ENCODE measurements at places on chromosomes 4 and X.
A peak's percentile ranks its signal among the peaks of the same experiment; 100 is the strongest.

DNA sequence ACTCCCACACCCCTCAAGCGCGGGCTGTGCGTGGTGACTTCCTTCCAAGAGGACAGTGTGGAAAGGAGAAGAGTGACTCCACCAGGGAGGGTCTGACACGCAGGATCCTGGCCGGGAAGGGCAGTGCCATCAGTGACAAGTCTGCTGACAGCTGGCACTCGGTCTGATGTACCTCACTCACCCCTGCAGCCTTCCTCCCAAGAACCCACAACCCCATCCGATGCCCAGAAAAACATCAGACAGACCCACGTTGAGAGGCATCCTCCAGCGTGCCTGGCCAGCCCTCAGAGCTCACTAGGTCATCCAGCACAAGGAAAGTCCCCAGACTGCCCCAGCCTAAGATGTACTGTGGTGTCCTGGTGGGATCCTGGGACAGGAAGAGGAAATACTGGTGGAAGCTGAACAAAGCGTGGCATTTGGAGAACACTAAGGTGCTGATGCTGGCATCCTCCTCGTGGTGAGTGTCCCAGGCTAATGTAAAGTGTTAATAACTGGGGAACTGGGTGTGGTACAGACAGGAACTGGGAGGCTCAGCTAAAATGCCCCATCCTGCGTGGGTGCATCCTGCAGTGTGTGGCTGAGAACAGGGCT, 200.0 kb upstream of the PSAPL1 start:
- ATAC-seq, result no peak
- H3K4me3 ChIP-seq, result no peak overlapping the region
- peaks cover 17% of the 10 kb centered on the region for H3K27me3 ChIP-seq
- no peaks in the 10 kb centered on the region for H3K36me3 ChIP-seq

DNA sequence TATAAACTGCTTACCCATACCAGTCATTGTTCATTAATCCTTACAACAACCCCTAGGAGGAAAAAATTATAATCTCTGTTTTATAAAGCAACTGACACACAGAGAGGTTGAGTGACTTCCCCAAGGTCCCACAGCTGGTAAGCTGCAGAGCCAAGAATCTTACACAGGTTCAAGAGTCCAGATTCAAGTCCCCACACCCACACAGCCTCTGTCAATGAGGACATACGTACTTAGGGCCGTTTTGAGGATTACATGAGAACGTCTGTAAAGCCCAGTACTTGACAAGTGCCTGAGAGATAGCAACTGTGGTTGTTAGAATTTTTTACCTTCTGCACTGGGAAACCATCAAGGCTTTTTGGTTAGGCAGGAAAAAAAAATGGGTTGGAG, 556 bp upstream of the SLC25A43 start:
- H3K4me3 ChIP-seq, result peak overlapping the region; percentile 97
- H3K27me3 ChIP-seq, result no peaks in the 10 kb centered on the region
- no peak for ATAC-seq
- H3K4me1 ChIP-seq, result peaks cover 26% of the 10 kb centered on the region
- peak overlapping the region; percentile 97 for H3K27ac ChIP-seq

DNA sequence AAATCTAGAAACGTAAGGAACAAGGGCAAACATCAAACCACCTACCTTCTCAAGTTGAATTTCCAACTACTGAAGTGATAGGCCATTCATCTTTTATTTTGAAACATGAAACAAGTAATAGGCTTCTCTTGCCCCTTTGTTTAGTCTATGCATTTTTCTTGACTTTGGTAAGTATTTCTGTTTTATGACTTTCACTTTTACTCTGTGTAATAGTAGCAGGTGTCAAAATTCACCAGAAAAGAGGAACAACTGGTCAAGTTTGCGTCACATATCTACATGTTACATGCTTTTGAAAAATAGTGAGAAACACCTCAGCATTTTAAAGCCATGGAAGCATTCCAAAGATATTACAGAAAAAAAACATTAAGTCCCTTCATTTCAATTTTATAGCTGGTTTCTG, 157.1 kb upstream of the FTHL17 start:
- no peak overlapping the region for H3K4me3 ChIP-seq
- peaks cover 9% of the 10 kb centered on the region for H3K36me3 ChIP-seq
- peak; percentile 90 for ATAC-seq
- peaks cover 26% of the 10 kb centered on the region for H3K4me1 ChIP-seq

- no peak for ATAC-seq
- H3K27me3 ChIP-seq, result no peaks in the 10 kb centered on the region
- H3K27ac ChIP-seq, result no peak overlapping the region
- peaks cover 6% of the 10 kb centered on the region for H3K4me1 ChIP-seq
Measured at GRCh38 chrX:14015294-14015693, 14.4 kb downstream of the GEMIN8 start.

- H3K36me3 ChIP-seq, result no peaks in the 10 kb centered on the region
- H3K4me3 ChIP-seq, result no peak overlapping the region
- H3K27ac ChIP-seq, result no peak overlapping the region
- no peaks in the 10 kb centered on the region for H3K4me1 ChIP-seq
Measured at GRCh38 chr4:37381040-37381668, 136.6 kb downstream of the NWD2 start.

DNA sequence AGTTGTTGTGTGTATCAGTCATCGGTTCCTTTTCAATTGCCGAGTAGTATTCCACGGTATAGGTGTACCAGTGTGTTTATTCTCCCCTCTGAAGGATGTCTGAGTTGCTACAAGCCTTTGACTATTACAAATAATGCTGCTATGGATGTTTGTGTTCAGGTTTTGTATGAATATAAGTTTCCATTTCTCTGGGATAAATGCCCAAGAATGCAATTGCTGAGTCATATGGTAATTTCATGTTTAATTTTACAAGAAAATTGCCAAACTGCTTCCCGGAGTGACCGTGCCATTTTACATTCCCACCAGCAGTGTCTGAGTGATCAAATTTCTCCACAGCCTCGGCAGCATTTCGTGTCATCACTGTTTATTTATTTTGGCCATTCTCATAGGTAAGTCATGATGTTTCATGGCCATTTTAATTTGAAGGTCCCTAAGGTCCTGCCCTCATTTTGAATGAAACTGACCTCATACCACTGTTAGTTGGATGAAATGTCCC, 73.9 kb downstream of the IRF2 start:
- ATAC-seq, result no peak
- H3K36me3 ChIP-seq, result peaks cover 78% of the 10 kb centered on the region
- peak overlapping the region; percentile 1 for H3K27ac ChIP-seq
- H3K4me3 ChIP-seq, result no peak overlapping the region
- H3K27me3 ChIP-seq, result no peaks in the 10 kb centered on the region

- peaks cover 84% of the 10 kb centered on the region for H3K27me3 ChIP-seq
- no peak overlapping the region for H3K27ac ChIP-seq
- no peak overlapping the region for H3K4me3 ChIP-seq
- H3K36me3 ChIP-seq, result no peaks in the 10 kb centered on the region
- ATAC-seq, result no peak
Measured at GRCh38 chr4:54224996-54225597, 4.0 kb upstream of the PDGFRA start.
